Cardiac muscle cell (in vitro differentiated cells and primary cell): ENCODE measurements at places on chromosomes 3 and 15. TPM values are rescaled to one million over a fixed set of nuclear protein-coding genes. Genes with fewer than 3 reads are reported as not detected.

GOLGA8R gene
- 1.7 and 5.9 TPM in 2 replicates for total RNA-seq

GRIP2 gene
- total RNA-seq, result 0.06 TPM in 1 of 2 replicates, not detected in the other

IRAK2 gene
- total RNA-seq, result 1.1 and 2.1 TPM in 2 replicates

PLCL2 gene
- 34.8 and 49.1 TPM in 2 replicates for total RNA-seq

INSYN1 gene
- 9.6 and 15.8 TPM in 2 replicates for total RNA-seq

FANCD2OS gene
- total RNA-seq, result not detected in 2 replicates

UACA gene
- 58.7 and 127 TPM in 2 replicates for total RNA-seq

GRCh38 chr3:126166009-126166408 is 14.4 kb downstream of the ALDH1L1 start:
- DNase-seq, result no peak
- no peak overlapping the region for H3K4me3 ChIP-seq
- no peaks in the 10 kb centered on the region for H3K36me3 ChIP-seq
- H3K27ac ChIP-seq, result no peak overlapping the region
- H3K27me3 ChIP-seq, result peaks cover 5% of the 10 kb centered on the region

- H3K27ac ChIP-seq, result no peak overlapping the region
- no peaks in the 10 kb centered on the region for H3K27me3 ChIP-seq
- no peak overlapping the region for H3K4me3 ChIP-seq
- H3K36me3 ChIP-seq, result no peaks in the 10 kb centered on the region
Observed at GRCh38 chr3:128296469-128297251, 143.4 kb downstream of the EEFSEC start.

DNA sequence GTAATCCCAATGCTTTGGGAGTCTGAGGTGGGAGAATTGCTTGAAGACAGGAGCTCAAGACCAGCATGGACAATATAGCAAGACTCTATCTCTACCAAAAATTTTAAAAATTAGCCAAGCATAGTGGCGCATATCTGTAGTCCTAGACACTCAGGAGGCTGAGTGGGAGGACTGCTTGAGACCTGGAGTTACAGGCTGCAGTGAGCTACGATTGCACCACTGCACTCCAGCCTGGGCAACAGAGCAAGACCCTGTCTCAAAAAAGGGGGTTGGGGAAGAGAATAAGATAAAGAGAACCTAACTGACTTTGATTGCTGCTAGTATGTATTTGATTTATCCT is 755 bp downstream of the CD200R1 start:
- no peaks in the 10 kb centered on the region for H3K4me1 ChIP-seq
- H3K4me3 ChIP-seq, result no peak overlapping the region
- no peak overlapping the region for H3K27ac ChIP-seq
- no peaks in the 10 kb centered on the region for H3K36me3 ChIP-seq
- DNase-seq, result no peak
- no peaks in the 10 kb centered on the region for H3K27me3 ChIP-seq

GRCh38 chr3:57787867-57788623 is 31.9 kb downstream of the SLMAP start:
- no peak overlapping the region for H3K27ac ChIP-seq
- H3K36me3 ChIP-seq, result no peaks in the 10 kb centered on the region
- DNase-seq, result no peak
- H3K4me3 ChIP-seq, result no peak overlapping the region

- no peaks in the 10 kb centered on the region for H3K27me3 ChIP-seq
- peaks cover 19% of the 10 kb centered on the region for H3K36me3 ChIP-seq
- no peak for DNase-seq
Observed at GRCh38 chr15:69457304-69458280, 5.0 kb downstream of the RPLP1 start.

DNA sequence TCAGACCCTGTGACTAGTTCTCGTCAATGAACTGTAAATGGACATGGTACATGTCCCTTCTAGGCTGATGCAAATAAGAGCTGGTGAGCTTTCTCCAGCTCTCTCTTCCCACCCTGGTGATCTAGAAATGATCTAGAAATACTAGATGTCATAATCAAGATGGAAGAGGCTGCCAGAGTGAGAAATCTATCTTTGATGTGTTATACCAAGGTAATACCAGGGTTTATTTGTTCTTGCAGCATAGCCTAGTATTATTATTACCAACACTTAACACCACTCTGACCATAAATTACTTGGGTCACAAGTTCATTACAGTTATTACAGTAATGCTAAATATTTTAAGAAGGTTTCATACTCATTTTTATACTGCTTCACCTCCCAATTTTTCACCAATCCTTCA is 138.4 kb upstream of the LMCD1 start:
- H3K4me3 ChIP-seq, result no peak overlapping the region
- H3K36me3 ChIP-seq, result no peaks in the 10 kb centered on the region
- H3K27ac ChIP-seq, result no peak overlapping the region
- no peaks in the 10 kb centered on the region for H3K27me3 ChIP-seq

- no peaks in the 10 kb centered on the region for H3K27me3 ChIP-seq
- H3K4me1 ChIP-seq, result no peaks in the 10 kb centered on the region
- H3K4me3 ChIP-seq, result no peak overlapping the region
- DNase-seq, result no peak
- no peaks in the 10 kb centered on the region for H3K36me3 ChIP-seq
- no peak overlapping the region for H3K27ac ChIP-seq
Observed at GRCh38 chr15:58535894-58536293, 104.1 kb downstream of the LIPC start.

DNA sequence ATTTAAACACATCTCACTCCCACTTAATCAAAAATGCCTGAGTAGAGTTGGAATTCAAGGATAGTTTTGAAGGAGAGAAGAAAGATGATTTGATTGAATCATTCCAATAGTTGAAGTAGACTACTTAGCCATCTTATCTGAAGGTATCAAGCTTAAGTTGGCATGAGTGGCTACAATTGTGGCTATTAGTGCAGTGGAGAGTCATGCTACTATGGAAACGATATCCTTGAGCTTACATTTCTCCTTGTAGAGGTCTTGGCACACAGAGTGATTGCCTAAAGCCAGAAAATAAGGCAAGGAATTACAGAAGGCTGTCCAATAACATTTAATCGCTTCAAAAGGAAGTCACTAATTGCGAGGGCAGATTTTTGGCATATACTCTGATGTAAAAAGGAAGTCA is 1022.7 kb downstream of the IGSF11 start:
- H3K4me3 ChIP-seq, result no peak overlapping the region
- no peaks in the 10 kb centered on the region for H3K36me3 ChIP-seq
- no peaks in the 10 kb centered on the region for H3K4me1 ChIP-seq
- H3K27ac ChIP-seq, result no peak overlapping the region
- DNase-seq, result no peak
